ENCODE measurements at places on chromosomes 11 and 22.
A peak's percentile ranks its signal among the peaks of the same experiment; 100 is the strongest.

- no peak for DNase-seq
Measured at GRCh38 chr11:37072538-37073055, 474.6 kb upstream of the RAG2 start.

DNA sequence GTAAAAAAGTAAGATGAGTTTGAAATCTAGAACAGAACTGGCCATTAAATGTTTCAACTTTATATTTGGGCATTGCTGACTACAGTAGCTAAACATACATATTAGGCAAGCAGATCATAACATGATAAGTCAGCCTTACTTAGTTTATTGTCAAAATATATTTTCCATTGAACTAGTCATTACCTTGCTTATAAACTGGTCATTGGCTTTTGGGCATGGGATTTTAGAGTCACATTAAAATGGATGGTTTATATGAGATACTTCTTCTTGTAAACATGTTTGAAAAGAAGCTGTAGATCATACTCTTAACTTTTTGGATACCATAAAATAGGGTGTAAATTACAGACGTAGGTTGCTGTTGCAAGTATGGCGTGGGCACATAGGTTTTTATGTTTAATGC lies 2.7 kb downstream of the HIPK3 start:
- no peak for DNase-seq

DNA sequence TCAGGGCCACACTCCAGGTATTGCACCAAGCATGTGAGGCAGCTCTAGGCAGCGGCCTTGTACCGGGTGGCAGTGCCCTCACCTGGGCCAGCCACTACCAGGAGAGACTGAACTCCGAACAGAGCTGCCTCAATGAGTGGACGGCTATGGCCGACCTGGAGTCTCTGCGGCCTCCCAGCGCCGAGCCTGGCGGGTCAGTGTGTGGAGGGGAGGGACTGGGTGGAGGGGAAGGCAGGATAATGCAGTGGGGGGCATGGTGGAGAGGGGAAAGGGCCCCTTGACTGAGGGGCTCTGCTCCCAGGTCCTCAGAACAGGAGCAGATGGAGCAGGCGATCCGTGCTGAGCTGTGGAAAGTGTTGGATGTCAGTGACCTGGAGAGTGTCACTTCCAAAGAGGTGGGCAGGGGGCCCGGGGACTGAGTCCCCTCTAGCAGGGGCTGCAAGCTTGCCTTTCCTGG lies 4.2 kb downstream of the SSH3 start:
- no peak for DNase-seq

GRCh38 chr11:61971248-61972111 lies 4.0 kb upstream of the FTH1 start:
- DNase-seq: peak; percentile 100

- peak; percentile 88 for DNase-seq
Measured at GRCh38 chr11:8671651-8672062, 10.8 kb downstream of the TRIM66 start.

DNA sequence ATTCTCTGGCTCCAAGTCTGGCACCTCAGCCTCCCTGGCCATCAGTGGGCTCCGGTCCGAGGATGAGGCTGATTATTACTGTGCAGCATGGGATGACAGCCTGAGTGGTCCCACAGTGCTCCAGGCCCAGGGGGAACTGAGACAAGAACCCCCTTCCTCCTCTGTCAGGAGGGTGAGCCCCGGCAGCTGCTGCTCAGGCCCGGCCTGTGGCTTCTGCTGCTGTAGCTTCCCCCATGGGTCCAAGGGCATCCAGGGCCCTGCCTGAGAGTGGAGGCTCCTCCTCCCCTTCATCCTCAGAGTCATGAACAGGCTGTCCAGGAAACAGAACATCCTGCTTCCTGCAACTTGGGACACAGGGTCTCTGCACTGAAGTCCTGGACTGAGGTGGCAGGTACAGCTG lies 113.6 kb downstream of the VPREB1 start:
- DNase-seq: no peak

DNA sequence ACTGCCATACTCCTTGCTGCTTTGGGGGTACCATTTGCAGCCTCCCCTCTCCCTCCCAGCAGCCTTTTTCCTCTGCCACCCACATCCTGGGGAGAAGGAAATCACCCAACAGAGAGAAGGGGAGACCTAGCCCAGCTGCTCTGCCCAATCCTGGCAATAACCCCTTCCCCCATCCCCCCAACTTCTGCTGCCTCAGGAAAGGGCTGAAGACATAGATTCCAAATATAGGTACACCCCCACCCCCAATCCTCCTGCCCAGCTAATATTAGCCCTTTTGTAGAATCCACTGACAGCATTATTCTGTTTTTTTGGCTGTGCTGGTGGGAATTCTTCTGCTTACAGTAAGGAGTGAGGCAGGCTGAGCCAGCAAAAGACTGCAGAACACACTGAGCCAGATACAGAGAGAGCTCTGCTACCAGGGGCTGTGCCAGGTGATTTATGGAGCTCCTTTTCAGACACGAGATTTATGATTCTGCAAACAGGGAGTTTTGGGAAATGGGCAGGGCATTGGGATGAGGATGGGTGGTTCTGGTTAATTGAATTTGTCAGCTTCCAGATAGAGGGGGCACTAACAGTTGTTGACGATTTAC lies 164.0 kb downstream of the TENM4 start:
- DNase-seq: no peak

- DNase-seq: peak; percentile 85
Measured at GRCh38 chr22:36461665-36462649, 19.5 kb downstream of the TXN2 start.

GRCh38 chr11:100208207-100208606 lies 478.9 kb upstream of the ARHGAP42 start:
- no peak for DNase-seq

GRCh38 chr22:34333285-34333684 lies 413.0 kb upstream of the LARGE1 start:
- no peak for DNase-seq

DNA sequence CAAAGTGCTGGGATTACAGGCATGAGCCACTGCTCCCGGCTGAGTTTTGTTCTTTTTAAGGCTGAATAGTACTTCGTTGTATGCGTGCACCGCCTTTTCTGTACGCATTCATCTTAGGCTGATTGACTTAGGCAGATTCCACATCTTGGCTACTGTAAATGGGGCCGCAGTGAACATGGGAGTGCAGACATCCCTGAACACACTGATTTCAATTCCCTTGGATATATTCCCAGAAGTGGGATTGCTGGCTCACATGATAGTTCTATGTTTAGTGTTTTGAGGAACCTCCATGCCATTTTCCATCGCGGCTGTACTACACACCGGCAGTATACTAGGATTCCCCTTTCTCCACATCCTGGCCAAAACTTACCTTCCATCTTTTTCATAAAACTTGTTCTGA lies 10.4 kb upstream of the ZNF74 start:
- no peak for DNase-seq

- DNase-seq: no peak
Measured at GRCh38 chr22:39408807-39409206, 9.2 kb downstream of the TAB1 start.

DNA sequence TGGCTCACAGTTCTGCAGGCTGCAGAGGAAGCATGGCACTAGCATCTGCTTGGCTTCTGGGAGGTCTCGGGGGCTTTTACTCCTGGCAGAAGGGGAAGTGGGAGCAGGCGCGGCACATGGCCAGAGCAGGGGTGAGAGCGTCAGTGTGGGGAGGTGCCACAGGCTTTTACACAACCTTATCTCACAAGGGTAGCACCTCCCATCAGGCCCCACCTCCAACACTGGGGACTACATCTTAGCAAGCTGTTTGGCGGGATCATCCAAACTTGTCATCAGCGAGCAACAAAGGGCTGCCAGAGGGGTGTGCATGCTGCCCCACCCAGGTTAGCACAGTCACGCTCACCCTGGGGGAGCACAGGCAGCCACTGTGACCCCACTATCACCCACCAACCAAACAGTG lies 18.9 kb upstream of the YPEL1 start:
- DNase-seq: peak; percentile 43

DNA sequence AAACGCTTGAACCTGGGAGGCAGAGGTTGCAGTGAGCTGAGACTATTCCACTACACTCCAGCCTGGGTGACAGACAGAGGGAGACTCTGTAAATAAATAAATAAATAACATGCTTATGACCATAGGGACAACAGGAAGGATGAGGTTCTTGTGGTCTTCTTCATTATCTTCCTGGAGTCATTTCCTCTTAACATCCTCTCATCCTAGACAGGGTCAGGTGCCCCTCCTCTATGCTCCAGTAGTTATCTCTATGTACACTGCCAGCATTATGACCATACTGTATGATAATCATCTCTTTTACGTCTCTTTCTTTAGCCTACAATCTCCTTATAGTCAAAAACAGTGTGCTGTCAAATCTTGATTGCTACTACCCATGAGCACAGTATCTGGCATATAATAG lies 17.7 kb downstream of the RAB30 start:
- no peak for DNase-seq

- DNase-seq: no peak
Measured at GRCh38 chr22:43821606-43822425, 9.7 kb upstream of the EFCAB6 start.

- DNase-seq: no peak
Measured at GRCh38 chr22:43151251-43152002, at the start of gene TSPO. Gene TSPO, plus strand, starts transcription at chr22:43151559. Its CDS starts 7,680 bp downstream, at chr22:43159239.

DNA sequence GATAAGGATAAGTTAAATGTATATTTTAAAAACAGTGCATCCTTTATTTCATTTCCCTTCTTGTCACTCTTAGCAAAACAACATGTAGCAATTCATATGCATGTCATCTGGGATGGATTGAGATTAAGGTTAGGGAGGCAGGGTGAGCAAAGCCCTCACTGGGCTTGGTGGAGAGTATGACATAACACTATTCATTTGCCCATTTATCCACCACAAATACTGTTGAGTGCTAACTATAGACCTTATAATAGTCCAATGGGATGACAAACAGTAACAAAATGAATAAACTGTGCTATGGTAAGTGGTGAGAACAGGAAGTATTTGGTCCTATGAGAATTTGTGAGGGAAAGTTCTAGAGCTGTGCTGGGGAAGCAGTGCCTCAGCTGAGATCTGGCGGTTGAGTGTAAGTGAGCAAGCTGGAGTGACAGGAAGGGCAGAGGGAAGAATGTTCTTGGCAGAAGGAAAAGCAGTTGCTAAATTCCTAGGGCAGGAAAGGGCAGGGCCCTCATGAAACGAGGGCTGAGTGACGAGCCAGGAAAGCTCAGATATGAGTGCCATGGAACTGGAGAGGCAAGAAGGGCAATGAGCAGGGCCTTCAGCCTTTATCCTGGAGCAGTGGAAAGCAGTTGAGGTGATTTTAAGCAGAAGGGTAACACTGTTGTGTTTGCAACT lies 6.7 kb downstream of the HSD17B12 start:
- peak; percentile 81 for DNase-seq

- peak; percentile 41 for DNase-seq
Measured at GRCh38 chr11:61091373-61092279, 10.7 kb upstream of the CD5 start.

- DNase-seq: no peak
Measured at GRCh38 chr11:115535781-115536180, 31.6 kb upstream of the CADM1 start.

DNA sequence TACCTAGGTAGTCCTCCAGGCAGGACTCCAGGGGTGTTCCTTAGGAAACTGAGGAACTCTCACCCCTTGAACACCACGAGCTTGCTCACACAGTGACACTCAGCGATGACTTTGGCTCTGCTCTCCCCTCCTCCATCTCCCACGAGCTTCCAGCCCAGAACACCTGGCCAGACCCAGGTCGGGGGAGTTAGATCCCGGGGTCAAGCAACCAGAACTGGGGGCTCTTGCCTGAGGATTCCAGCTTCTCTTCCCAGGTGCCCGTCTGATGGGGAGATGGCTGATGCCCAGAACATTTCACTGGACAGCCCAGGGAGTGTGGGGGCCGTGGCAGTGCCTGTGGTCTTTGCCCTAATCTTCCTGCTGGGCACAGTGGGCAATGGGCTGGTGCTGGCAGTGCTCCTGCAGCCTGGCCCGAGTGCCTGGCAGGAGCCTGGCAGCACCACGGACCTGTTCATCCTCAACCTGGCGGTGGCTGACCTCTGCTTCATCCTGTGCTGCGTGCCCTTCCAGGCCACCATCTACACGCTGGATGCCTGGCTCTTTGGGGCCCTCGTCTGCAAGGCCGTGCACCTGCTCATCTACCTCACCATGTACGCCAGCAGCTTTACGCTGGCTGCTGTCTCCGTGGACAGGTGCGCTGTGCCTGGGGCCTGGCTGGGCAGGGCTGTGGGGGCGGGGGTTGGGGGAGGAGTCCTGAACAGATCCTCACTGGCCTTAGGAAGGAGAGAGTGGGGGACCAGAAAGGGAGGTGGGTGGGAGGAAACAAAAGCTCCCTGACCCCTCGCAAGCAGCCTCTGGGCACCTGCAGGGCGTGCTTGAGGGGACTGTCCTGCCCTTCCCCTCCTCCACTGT lies at the start of gene GALR3:
Gene GALR3, plus strand, starts transcription at position 249 of the 852 bp plus-strand sequence. Its CDS starts 25 bp downstream, at position 274.
- DNase-seq: no peak

DNA sequence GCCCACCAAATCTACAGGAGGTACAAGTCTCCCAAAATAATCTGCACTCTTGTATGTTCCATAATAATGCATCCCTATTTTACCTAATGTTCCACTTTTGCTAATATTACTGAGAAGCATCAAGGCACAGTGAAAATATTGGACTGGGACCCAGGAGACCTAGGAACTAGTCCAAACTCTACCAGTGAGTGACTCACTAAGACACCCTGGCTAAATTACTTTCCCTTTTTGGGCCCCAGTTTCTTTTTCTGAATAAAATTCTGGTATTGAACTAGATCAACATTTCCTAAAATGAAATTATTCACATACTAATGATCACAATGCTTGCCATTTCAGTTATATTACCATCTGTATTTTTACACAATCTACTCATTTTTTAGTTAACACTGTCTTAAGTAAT lies 19.6 kb downstream of the THAP12 start:
- DNase-seq: peak; percentile 13
